Stimulated activated CD8-positive, alpha-beta memory T cell treated with anti-CD3 and anti-CD28 coated beads, Interleukin-15, amount 100 ng/mL, for 1 hour (primary cell): ENCODE measurements at places on chromosomes 13 and 19.

DNA sequence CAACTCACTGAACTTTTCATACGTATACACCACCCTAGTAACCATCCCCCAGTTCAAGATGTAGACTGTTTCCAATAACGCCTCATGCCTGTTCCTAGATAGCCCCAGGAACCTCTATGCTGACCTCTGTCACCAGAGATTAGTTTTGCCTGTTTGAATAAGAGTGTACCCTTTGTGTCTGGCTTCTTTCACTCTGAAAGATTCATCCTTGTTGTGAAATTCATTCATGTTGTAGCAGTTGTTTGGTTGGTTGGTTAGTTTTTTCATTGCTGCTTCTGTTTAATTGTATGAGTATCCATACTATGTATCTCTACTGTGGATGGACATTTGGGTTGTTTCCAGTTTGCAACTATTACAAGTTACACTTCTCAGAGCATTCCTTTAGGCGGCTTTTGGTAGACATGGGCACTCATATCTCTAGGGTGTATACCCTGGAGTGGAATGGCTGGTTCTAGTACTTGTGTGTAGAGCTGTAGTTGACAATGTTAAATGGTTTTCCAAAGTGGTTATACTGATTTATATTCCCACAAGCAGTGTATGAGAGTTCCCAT lies 1.6 kb downstream of the RNASEH2B start:
- no peak for DNase-seq

- DNase-seq = no peak
Observed at GRCh38 chr19:30059741-30060457, 117.9 kb downstream of the URI1 start.

DNA sequence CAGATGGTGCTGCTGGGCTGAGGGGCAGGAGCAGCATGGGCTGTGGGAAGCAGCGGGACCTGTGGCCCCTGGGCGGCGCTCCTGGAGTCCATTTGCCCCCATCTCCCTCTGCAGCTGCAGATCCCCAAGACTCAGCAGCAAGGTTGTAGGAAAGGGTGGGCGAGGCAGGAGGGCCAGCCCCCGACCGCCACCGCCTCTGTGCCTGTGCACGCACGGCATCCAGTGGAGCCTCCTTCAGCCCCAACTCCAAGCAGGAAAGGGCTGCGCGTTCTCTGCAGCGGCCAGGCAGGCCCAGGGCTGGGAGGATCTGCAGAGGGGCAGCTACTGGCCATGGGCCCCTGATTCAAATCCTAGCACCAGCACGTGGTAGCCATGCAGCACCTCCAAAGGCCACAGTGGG lies 20.8 kb downstream of the DPF1 start:
- DNase-seq = no peak

DNA sequence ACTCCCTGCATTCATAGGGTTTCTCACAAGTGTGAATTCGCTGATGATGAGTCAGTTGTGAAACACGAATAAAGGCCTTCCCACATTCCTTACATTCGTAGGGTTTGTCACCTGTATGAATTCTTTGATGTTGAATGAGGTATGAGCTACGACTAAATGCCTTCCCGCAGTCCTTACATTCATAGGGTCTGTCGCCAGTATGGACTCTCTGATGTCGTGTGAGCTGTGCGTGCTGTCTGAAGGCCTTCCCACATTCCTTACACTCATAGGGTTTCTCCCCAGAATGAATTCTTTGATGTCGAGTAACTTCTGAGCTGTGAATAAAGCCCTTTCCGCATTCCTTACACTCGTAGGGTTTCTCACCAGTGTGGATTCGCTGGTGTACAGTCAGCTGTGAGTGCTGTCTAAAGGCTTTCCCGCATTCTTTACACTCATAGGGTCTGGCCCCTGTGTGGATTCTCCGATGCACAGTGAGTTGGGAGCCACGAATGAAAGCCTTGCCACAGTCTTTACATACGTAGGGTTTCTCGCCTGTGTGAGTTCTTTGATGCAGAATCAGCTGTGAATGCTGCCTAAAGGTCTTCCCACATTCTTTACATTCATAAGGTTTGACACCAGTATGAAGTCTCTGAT lies 30.5 kb upstream of the COX7A1 start:
- no peak for DNase-seq

- DNase-seq = no peak
Observed at GRCh38 chr19:8626842-8627241, 3.6 kb upstream of the NFILZ start.

DNA sequence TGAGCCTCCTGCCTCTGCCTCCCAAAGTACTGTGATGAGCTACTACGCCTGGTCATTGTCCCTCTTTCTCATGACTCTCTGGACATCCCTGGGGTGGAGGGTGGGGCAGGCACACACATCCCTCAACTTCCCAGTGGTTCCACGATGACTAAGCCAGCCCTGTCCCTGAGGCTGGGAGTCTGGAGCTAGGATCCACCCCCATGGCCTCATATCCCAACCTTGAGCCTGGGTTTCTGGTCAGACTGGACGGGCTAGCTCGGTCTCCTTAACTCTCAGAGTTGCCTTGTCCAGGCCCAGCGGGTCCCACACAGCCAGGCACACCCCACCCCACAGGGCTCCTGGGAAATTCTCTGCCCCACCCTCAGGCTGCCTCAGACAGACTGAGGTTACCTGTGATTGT lies 19.6 kb downstream of the IER2 start:
- DNase-seq = no peak

DNA sequence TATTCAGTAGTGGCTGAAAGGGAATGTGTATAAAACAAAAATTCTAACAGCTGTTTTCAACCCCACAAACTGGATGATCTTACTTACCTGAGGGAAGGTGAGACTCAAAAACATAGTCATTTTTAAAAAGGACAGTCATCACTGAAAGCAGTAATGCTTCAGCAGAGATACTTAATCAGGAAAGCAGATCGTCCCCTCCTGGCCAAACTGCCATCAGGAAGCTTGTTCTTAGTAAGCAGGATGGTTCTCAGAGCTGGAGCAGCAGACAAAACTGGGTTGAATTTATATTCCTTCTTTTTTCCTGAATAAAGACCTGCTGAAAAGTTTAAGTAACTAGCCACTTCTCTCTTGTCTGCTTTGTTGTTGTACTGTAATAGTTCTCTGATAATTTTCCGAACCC lies 1156.5 kb downstream of the OLFM4 start:
- no peak for DNase-seq

DNA sequence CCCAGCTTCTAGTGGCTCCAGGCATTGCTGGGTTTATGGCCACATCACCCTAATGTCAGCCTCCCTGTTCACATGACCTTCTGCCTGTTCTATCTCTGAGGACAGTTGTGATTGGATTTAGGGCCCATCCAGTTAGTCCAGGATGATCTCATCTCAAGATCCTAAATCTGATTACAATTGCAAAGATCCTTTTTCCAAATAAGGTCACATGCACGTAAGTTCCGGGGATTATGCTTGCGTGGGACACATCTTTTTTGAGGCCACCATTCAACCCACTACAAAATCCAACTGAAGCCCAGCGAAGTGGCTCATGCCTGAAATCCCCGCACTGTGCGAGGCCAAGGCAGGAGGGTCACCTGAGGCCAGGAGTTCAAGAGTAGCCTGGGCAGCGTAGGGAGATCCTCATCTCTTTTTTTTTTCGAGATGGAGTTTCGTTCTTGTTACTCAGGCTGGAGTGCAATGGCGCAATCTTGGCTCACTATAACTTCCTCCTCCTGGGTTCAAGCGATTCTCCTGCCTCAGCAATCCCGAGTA lies 12.3 kb downstream of the PLD3 start:
- no peak for DNase-seq

GRCh38 chr13:84940798-84941197 lies 858.4 kb downstream of the SLITRK6 start:
- DNase-seq = no peak

DNA sequence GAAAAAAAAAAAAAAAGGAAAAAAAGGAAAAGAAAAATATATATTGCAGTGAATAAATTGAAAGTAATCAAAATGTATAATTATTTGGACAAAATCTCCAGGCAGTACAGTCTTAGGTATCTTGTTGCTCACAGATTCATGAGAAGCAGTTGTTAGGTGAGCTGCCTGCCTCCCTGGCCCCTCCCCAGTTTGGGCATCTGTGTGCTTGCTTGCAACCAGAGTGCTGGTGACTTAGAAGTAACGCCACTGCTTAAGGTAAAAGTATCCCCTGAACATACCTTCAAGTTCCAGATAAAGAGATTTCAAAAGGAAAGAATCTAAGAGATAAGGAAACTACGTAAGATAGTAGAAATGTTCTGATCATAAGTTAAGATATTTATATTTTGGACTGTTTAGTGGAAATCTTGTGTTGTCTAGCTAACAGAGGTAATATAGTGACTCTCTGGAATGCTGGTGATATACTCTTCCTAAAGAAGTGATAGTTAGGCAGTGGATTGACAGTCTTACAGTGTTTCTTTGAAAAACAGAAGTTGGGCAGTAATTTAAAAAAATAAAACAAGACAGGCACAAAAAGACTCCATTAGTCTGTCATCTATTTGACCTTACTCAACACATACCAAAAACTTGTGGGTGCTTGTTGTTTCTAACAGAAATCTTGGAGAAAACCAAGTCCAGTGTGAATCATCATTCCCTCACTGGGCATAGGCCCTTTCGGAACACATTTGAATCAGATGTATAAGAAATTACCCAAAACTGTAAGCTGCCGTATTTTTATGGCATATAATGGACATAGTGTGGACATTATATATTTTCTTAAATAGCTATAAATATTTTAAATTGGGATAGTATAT lies 38.3 kb upstream of the KCTD4 start:
- DNase-seq = no peak

DNA sequence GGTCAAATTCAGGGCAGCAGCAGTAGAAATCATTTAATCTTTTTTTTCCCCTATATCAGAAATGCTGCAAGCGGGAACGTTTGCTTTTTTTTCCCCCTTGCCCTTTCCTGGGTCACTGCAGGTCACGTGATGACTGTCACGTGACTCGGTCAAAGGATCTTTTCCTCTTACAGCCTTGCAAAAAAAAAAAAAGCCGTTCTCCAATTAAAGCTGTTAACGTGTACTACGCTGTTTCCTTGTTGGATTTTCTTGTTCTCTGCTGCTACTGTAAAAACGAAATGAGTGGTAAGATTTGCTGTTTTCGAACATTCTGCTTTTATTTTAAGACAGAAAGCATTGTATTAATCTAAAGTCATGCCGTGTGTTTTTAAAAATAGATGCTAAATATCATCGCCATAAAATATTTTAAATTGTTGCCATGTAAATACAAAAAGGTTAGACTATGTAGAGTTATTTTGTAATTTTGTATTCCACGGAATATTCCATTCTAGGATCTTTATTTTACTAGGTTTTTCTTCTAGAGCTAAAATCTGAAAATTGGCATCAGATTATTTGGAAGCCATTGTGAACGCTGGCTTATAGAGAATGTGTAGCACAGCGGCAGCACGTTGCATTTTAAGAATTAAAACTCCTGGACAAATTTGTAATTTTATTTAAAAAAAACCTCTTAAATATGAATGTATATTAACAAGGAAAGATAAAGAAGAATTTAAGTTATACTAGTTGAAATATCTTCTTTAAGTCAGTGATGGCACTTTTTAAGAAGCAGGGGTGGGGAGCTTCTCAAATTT lies 109.8 kb upstream of the MLNR start:
- peak; percentile 49 for DNase-seq

DNA sequence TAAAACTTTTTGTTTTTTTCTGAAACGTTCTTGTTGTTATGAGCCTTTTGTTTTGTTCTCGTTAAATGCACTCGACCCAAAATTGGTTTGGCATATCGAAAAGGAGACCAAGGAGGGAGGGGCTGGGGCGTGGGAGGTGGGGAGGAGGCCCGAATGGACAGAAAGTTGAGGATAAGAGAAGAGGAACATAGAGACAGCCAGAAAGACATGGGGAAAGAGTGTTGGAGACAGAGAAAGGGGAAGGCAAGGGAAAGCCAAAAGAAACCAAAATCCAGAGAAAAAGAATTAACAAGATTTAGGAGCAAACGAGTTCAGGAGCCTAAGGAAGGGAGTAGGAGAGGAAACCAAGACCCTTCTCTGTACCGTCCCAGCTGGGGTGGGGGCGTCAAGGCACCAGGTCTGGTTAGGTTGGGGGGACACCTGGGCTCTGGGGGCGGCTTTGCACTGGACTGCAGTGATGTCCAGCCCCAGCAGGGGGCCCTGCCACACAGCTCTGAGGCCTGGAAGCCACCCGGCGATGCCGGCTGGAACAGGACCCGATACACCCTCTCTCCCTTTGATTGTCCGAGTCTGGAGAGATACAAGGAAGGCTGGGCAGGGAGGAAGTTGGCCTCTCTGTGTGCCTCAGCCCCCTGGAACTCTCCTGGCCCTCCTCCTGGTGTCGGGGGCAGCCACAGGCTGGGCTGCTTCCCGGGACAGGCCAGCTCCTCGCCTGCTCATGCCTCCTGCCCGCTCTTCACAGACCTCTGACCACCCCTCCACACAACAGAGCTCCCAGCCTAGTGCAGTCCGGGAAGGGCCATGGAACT lies 11.6 kb upstream of the ASF1B start:
- DNase-seq = peak; percentile 32

GRCh38 chr19:47228168-47228936 lies 2.6 kb downstream of the BBC3 start:
- DNase-seq = no peak

DNA sequence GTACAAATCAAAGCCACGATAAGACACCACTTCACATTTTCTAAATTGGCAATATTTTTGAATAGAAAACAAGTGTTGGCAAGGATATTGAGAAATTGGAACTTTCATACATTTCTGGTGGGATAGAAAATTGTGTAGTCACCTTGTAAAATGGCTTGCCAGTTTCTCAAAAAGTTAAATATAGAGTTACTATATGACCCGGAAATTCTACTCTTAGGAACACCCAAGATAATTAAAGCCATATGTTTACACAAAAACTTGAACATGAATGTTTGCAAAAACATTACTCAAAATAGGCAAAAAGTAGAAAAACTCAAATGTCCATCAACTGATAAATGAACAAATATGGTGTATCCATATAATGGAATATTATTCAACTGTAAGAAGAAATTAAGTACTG lies 552.5 kb downstream of the TBC1D4 start:
- no peak for DNase-seq

GRCh38 chr13:39263033-39263432 lies 224.8 kb downstream of the NHLRC3 start:
- DNase-seq = no peak

- DNase-seq = no peak
Observed at GRCh38 chr19:50710094-50710493, 9.5 kb downstream of the SHANK1 start.

GRCh38 chr19:4376028-4376670 lies 24.2 kb downstream of the SH3GL1 start:
- DNase-seq = no peak
